Posterior cingulate gyrus (tissue), 11 donors: ENCODE measurements at places on chromosomes 3 and 15.

DNA sequence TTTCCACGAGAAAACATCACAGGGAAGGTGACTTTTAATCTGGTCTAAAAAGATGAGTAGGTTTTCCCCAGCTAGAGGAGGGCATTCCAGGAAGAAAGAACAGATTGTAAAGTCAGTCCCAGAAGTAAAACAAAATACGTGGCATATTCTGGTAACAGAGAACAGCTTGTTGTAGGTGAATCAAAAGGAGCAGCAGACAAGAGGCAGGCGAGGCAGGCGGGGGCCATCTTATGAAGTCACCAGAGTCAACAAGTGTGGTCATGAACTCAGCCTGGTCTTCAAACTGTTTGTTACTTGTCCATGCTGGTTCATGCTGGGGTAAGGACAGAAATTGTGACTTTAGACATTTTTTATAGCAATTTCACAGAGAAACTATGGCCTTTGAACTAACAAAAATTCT, 4.0 kb upstream of the POPDC2 start:
- no peak for DNase-seq

DNA sequence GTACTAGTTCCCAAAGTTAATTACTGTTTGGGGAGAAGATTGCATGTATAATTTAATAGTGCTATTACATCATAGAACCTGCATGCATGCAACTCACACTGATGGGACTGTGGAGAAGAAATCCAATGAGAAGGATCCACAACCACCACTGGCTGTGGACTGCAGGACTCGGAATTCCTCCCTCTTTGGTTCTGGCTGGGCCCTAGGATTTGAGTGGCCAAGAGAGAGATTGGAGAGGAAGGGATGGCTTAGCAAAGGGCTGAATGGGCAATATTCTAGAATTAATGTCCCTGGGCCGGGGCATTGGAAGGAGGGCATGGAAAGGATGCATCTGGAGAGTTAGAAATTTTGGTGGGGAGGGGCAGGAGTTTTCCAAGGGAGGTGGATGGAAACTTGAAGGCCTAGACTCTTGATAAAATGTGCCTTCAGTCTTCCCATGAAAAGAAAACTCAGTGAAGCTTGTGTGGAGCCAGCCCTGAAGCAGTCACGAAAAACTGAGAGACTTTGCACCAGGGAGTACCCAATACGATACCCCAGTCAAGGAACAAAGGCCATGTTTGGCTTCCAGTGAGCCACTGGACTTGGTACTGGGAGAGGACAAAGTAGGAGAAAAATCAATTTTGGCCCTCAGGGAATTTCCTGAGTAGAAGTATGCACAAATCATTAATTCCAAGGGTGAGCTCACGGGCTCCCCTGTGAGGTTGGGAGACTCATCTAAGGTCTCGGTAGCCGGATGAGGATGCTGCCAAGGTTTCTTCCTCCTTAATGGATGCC, 31.4 kb upstream of the TPM1 start:
- DNase-seq: no peak

GRCh38 chr3:194040516-194041273, 95.3 kb upstream of the HES1 start:
- no peak for DNase-seq

- no peak for DNase-seq
These were observed 8.3 kb downstream of the IQSEC1 start for GRCh38 chr3:13064964-13065363.
